ENCODE measurements at places on chromosomes 7 and 10. TPM values are rescaled to one million over a fixed set of nuclear protein-coding genes. Genes with fewer than 3 reads are reported as not detected.

The TFR2 gene
- 9.1 TPM for total RNA-seq

DNA sequence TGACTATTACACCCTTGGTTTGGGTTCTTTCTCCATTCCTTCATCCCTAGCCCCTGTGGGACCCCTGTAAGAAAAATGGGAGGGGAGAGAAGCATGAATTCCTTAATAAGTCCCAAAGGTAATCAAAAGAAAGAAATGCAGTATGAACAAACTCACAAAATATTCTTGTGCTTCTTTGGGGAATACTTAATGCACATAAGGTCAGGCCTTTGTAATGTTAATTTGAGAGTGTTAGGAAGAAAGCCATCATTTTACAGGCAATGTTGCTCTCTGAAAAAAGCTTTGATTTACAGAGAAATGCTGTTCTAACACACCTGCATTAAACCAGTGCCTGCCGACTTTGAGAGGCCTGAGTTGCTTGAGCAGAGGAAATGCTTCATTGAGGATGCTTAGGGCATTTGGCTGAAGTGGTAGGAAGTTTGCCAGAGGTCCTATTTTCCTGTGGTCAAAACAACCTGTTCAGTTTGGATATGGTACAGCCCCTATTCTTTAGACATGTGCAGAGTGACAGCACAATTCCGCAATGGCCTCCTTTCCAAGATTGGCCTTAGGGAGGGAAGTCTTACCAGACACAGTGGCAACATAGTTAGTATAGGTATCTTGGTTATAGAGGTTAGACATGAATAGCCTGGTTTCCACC, 643.4 kb downstream of the AUTS2 start:
- no peaks in the 10 kb centered on the region for H3K36me3 ChIP-seq
- H3K27me3 ChIP-seq = peaks cover 2% of the 10 kb centered on the region
- H3K27ac ChIP-seq = no peak overlapping the region
- no peak overlapping the region for H3K4me3 ChIP-seq

GRCh38 chr10:60827791-60828488, 49.7 kb downstream of the CDK1 start:
- peaks cover 4% of the 10 kb centered on the region for H3K27me3 ChIP-seq
- H3K4me3 ChIP-seq = no peak overlapping the region
- peaks cover 10% of the 10 kb centered on the region for H3K4me1 ChIP-seq
- no peak overlapping the region for H3K27ac ChIP-seq
- no peaks in the 10 kb centered on the region for H3K36me3 ChIP-seq
- no peak for DNase-seq

- H3K27me3 ChIP-seq = no peaks in the 10 kb centered on the region
- H3K4me1 ChIP-seq = peaks cover 10% of the 10 kb centered on the region
- no peak overlapping the region for H3K27ac ChIP-seq
- DNase-seq = no peak
- H3K36me3 ChIP-seq = peaks cover 12% of the 10 kb centered on the region
- H3K4me3 ChIP-seq = no peak overlapping the region
Observed at GRCh38 chr7:149454750-149455149, 6.1 kb downstream of the ZNF777 start.

- DNase-seq = no peak
- no peak overlapping the region for H3K27ac ChIP-seq
- peaks cover 3% of the 10 kb centered on the region for H3K27me3 ChIP-seq
- no peak overlapping the region for H3K4me3 ChIP-seq
- H3K36me3 ChIP-seq = no peaks in the 10 kb centered on the region
Observed at GRCh38 chr10:114307731-114308130, 68.7 kb downstream of the VWA2 start.

GRCh38 chr10:130717083-130717482, 580.9 kb downstream of the GLRX3 start:
- H3K4me1 ChIP-seq = no peaks in the 10 kb centered on the region
- H3K27ac ChIP-seq = no peak overlapping the region
- no peaks in the 10 kb centered on the region for H3K36me3 ChIP-seq
- H3K4me3 ChIP-seq = no peak overlapping the region
- no peaks in the 10 kb centered on the region for H3K27me3 ChIP-seq
- DNase-seq = no peak
